ENCODE measurements at places on chromosomes 6 and 20.

GRCh38 chr6:90293319-90293953 lies 3.2 kb downstream of the BACH2 start:
- DNase-seq = no peak

DNA sequence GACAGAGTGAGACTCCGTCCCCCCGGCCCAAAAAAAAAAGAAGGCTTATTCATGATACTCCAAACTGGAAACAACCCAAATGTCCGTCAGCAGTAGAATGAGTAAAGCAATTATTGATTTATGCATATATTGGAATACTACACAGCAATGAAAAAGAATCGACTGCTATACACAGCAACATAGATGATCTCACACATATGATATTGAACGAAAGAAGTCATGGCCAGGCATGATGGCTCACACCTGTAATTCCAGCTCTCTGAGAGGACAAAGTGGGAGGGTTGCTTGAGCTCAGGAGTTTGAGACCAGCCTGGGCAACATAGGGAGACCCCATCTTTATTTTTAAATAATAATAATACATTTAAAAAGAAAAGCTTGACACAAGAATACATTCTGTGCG lies 28.5 kb downstream of the BCAS4 start:
- no peak for DNase-seq

GRCh38 chr20:50136822-50137599 lies 16.5 kb downstream of the PEDS1 start:
- no peak for DNase-seq

- no peak for DNase-seq
Observed at GRCh38 chr6:108186226-108186625, 20.4 kb downstream of the NR2E1 start.

- peak; percentile 92 for DNase-seq
Observed at GRCh38 chr6:141326426-141326825, 806.3 kb upstream of the GJE1 start.

GRCh38 chr6:161373905-161374451 lies 100.1 kb upstream of the AGPAT4 start:
- no peak for DNase-seq

DNA sequence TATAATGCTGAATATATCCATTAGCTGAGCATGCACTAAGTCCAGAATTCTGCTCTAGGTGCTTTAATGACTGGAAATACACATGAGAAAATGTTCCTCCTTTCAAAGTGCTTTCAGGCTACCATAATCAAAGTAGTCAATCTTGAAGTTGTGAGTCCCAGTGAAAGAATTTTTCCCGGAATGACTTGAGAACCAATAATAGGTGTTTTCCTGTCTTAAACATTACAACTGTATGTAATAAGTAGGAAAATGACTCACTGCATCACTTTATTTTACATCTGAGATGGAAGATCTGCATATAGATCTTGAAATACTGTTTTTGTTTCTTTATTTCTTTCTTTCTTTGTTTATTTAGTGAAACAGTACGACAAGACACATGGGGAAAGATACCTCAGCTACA lies 437.4 kb upstream of the JAG1 start:
- DNase-seq = no peak

DNA sequence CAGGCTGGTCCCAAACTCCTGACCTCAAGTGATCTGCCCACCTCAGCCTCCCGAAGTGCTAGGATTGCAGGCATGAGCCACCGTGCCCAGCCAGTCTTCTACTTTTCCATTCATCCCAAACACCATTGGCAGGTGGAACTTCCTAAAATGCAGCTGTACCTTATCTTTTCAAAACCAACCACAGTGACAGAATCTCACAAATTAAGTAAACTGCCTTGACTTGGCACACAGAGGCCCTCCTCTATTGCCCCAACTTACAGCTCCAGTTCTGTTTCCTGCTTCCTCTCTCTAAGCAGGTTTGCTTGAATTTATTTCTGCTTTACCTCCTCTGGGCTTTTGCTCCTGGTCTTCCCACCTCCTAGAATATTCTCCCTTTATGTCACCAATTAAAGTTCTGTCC lies 7.6 kb downstream of the MYB start:
- no peak for DNase-seq

DNA sequence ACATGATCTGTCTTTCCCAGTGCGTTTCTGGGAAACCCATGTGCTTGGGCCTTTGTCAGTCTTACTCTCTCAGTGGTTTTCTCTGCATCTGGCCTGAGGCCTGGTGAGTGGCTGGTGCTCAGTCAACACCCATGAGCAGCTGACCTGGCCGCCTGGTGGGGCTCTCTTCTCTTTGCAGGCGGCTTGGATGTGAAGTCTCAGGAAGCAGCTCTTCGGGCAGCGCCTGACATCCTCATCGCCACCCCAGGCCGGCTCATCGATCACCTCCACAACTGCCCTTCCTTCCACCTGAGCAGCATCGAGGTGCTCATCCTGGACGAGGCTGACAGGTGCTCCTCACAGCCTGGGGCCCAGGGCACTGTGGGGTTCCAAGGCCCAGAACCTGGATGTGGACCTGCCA lies 10.8 kb downstream of the DDX27 start:
- no peak for DNase-seq

DNA sequence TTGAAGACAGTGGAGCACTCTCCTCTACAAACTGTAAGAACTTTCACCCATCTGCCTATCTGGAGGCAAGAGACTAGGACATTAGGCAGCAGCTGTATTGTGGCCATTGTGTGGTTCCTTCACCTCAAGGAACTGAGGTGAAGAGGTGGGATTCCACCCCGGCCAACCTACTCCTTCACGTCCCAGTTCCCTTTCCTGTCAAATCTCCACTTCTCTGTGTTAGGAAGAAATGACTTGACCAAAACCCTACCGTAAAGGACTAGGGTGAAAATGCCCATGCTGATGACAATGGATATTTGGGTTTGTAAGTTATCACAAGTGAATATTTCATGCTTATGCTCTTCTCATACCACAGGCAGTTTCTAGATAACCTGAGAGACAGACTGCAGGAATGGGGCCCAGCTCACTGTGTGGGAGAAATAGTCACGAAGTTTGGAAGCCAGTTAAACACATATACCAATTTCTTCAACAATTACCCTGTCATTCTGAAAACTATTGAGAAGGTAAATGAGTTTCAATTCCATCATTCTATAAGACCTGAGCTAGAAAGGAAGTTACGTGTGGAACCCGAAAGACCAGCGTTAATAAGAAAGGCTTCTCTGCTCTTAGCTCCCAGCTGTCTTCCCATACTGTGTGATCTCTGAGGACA lies 86.6 kb downstream of the ECT2L start:
- DNase-seq = no peak

DNA sequence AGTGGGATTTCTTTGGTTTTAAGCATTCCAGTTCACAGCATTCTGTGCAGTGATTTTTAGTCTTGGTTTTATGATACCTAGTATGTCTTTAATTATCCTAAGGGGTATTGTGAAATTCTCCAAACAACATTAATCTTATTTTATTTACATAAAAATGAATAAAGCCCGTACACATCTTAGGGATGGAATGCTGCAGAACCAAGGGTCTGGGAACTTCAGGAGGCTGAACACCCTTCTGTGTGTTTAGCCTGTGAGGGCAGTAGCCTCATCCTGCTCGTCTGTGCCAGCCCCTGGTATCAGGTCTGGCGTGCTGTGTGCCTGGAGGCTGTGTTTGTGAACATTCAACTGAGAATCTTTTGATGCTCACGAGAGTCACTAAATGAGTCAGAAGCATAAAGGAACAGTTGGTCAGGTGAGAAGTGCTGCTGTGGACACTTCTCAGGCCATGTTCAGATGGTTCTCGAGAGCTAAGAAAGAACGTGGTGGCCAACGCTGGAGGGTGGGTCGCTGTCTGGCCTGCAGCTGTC lies 25.2 kb upstream of the C20orf204 start:
- DNase-seq = no peak
